ENCODE measurements at places on chromosomes 6 and 20.

GRCh38 chr20:5504061-5504739, 187.4 kb upstream of the PROKR2 start:
- peak; percentile 44 for DNase-seq

DNA sequence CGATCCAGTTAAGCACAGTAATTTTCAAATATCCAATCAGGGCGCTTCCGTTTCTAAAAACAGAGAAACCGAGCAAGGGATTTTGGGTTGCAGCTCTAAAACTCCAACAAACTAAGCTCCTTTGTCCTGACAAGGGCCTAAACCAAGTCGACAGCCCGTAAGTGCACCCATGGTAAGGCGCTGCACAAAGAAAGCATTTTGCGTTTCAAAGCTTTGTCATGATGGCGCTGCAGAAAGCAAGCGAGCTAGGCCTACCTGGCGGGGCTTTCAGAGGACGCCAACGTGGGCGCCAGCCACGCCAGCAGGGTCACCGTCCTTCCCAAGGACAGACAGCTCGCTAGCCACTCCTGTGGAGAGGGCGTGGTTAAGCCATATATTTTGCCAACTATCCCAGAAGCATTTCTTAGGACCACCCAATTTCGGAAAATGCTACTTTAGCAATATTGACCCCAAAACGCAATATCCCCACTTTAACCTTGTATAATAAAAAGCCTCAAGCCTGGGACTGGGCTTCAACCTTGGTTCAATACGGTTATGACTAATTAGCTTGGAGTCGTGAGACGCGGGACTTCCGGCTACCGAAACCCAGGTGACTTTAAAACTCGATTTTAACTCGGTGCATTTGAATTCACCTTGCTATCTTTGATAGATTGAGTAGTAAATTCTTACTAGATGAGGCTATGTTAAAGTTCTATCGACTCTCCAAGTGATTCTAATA, 53.8 kb downstream of the TRIM38 start:
- DNase-seq = no peak

GRCh38 chr6:145845557-145845956, 31.0 kb upstream of the FBXO30 start:
- DNase-seq = no peak

GRCh38 chr20:54268941-54269340, 61.1 kb downstream of the PFDN4 start:
- no peak for DNase-seq

- peak; percentile 77 for DNase-seq
Observed at GRCh38 chr6:34986845-34987246, 97.8 kb downstream of the ANKS1A start.

DNA sequence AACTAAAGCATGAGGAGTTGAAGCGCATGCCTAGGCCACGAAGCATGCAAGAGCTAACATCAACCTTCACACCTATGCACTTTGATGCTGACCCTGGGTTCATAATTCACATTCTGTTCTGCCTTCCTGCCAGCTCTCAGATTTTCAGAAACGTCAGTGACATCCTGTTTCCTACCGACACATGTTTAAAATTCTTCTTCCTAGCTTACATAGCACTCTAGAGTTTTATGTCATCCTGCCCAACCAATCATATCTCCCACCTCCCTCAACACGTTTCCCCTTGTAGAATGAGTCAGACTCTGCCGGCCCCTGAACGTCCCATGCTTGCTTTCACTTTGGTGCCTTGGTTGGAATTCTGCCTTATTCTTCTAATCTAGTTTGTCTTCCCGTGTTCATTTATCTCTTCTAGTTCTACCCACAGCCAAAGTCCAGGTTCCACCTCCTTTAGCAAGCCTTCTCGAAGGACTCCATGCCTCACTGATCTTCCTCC, 97.2 kb upstream of the MAP7 start:
- DNase-seq = peak; percentile 77

- peak; percentile 32 for DNase-seq
Observed at GRCh38 chr20:63772781-63773518, 33.4 kb downstream of the SLC2A4RG start.

DNA sequence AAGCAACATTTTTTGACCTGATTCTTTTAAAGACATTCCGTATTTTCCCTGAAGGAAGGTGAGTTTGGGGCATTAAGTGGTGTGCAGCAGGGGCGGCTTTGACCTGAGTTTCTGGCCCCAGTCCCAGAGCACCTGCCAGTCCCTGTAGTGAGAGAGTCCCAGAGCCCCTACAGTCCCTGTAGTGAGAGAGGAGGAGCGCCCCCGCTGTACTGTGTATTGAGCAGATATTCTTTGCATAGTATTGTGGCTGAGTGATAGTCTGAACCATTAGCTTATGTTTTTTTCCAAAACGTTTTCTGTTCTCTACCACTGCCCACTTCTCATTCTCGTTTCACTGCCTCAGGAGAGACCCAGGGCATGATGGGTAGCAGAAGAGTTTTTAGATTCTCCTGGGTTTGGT, 17.2 kb upstream of the SH3BGRL2 start:
- no peak for DNase-seq

DNA sequence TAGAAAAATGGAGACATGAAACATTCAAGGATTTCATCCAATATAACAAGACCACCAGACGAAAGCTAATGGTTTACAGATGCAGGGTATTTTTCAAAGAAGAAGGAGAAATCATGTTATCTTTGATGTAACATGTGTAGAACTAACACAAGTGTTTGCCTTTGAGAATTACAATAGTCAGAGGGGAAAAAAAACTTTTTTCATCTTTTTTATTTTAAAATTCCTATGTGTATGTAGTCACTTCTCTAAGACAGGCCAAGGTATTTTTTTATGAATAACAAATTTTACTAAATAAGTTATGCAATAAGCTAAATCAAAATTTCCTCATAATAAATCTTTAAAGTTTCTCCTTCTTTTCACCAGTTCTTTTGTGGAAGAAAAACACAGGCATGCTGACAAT, 161.4 kb downstream of the PDE7B start:
- DNase-seq = no peak

DNA sequence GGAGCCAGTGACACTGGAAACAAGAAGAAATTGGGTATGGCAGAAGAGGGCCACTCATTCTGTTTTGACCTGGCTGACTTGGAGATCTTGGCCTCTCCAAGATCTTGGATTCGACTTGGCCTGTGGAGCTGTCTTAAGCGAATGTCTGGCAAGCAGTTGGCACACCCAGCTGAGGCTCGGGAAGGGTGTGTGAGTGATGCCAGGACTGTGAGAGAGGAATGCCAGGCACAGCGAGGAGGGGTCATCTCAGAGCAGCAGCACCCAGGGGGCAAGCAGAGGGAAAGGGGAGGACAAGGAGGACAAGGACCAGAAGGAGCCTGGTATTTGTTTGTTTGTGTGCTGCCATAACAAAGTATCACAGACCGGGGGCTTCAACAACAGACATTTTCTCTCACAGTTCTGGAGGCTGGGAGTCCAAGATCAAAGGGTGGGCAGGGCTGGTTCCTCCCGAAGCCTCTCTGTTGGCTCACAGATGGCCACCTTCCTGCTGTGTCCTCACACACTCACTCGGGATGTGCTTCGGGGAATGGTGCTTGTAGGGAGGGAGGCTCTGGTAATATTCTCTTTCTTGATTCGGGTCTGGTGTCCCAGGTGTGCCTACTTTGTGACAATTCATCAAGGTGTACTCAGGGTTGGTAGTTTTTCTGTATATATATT, 33.0 kb downstream of the RPP40 start:
- DNase-seq = no peak

DNA sequence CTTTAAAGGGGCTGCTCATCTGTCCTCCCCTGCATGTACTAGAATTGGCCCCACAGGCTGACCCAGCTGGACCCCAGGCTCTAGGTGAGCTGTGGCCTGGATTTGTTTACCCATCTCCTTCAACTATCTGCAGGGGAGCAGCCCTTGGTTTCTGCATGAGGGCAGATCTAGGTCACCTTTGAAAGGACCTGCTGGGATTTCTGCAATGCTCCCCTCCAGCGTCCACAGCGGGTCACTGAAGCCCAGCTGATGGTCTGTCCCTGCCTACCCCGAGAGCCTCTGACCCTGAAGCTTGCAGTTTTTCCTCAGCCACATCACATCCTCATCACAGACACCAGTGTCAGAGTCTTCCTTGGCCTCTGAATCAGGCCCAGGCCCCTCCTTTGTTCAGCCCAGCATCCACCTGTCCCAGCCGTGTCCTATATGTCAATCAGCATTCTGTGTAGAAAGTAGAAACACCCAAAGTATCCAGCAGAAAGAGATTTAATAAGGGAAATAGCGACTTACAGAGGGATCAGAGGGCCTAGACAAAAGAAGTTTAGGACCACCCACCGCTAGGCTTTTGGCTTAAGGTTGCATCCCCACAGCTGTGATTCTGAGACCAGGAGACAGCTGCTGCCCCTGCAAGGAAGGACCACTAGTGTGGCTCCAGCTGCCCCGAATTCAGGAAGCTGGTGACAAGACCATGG, 243.1 kb downstream of the LRFN2 start:
- DNase-seq = no peak

- DNase-seq = peak; percentile 78
Observed at GRCh38 chr6:146890644-146891434, 292.1 kb downstream of the ADGB start.

GRCh38 chr6:156807795-156808194, 30.6 kb downstream of the ARID1B start:
- DNase-seq = peak; percentile 41

GRCh38 chr6:111823831-111824607, 49.2 kb downstream of the FYN start:
- DNase-seq = peak; percentile 56

DNA sequence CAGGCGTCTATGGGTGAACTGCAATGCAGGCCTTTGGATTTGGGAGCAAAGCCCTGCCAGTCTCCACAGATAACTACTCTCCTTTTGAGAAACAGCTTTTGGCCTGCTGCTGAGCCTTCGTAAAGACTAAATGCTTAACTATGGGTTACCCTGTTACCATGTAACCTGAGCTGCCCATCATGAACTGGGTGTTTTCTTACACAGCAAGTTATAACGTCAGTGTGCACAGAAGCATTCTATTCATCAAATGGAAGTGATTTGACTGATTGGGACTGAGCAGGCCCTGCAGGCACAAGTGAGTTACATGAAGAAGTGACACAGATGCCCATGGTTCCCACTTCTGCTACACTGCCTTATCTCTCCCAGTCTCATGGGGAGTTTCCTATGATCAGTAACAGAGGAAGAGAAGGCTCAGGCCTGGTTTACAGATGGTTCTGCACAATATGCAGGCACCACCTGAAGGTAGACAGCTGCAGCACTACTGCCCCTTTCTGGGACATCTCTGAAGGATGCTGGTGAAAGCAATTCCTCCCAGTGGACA, 319.1 kb downstream of the CD83 start:
- peak; percentile 17 for DNase-seq

- no peak for DNase-seq
Observed at GRCh38 chr6:166268431-166268830, 39.8 kb downstream of the PRR18 start.

- no peak for DNase-seq
Observed at GRCh38 chr6:170067923-170068360, 222.9 kb downstream of the DLL1 start.

DNA sequence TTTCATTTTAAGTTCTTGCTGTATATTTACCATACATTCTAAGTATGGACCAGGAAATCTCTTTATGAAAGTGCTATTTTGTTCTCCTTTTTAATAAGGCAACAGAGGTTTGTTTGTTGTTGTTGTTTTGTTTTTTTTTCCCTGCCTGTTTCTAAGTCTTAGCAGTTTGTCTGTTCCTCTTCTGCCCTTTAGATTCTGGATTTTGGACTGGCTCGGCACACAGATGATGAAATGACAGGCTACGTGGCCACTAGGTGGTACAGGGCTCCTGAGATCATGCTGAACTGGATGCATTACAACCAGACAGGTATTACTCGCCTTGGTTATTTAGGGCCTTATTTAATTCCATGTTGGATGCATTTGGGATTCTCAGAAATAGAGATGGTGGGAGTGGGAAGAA, 48.0 kb downstream of the MAPK14 start:
- no peak for DNase-seq

GRCh38 chr6:33427585-33428223, 7.8 kb downstream of the SYNGAP1 start:
- DNase-seq = peak; percentile 67

DNA sequence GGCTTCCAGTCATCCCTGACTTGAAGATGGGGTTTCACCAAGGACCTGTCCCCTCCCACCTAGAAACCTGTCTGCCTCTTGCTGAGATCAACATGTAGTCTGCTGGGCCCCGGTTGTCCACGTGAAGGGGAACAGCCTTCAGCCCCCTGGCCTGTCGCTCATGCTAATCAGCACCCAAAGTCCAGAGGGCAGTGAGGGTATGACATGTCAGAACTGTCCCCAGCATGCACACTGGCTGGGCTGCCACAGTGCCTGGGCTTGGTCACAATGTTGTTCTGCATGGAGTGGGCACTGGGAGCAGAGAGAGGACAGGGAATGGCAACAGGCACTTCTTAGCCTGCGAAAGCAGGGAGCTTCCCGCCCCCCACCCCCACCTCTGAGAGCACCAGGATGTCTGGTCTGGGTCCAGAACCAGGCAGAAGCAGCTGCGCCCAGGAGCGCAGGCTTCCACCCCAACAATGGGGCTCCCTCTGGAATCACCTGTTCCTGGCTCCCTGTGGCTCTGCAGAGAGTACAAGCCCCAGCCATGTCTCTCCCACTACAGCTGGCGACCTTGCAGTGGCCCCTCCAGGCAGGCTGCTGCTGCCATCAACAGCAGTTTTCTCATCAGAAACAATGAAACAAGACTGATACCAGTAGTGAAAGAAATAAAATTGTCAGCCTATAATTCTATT, 182.7 kb downstream of the KHDRBS2 start:
- no peak for DNase-seq

DNA sequence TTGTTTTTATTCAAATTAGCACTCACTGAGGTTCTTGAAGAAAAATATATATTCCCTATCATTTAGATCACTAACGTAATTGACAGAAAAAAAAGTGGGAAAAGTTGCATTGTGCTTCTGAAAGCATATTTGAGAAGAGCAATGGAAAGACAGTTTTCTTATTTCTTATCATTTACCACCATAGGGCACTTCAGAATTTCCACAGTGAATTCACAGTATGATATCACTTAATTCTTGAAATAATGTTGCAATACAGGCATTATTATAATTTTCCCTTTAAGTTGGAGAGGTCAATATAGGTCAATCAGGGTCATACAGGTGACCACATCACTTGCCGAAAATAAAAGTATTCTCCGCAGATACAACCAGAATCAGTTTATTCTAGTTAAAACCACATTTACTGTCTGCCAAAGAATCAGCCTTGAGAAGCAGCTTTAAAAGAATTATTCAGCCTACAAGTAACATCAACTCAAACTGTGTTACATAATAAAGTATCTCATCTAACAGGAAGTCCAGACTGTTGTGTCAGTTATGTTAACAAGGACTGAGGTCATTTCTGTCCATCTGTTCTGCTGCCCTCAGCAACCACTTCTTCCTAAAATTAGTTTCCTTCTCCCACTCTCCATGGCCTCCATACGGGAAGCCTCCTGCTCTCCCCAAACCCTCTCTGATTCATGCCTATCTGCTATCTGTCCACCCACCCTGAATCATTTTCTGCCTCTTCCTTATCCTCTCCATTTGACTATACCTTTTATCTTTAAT, 121.2 kb downstream of the SIM1 start:
- DNase-seq = peak; percentile 71

GRCh38 chr20:20562507-20562906, 149.9 kb downstream of the RALGAPA2 start:
- DNase-seq = no peak

- no peak for DNase-seq
Observed at GRCh38 chr20:62475772-62476055, at the start of gene GATA5. Gene GATA5 (minus strand): TSS chr20:62475995. CDS start chr20:62475521, 474 bp downstream.

- DNase-seq = no peak
Observed at GRCh38 chr6:8658416-8658815, 223.1 kb upstream of the SLC35B3 start.

All from OCI-M1 (cell line).